ENCODE measurements at places on chromosomes 12 and 14.

GRCh38 chr14:59320361-59320760 lies 131.9 kb downstream of the DAAM1 start:
- no peak for DNase-seq

DNA sequence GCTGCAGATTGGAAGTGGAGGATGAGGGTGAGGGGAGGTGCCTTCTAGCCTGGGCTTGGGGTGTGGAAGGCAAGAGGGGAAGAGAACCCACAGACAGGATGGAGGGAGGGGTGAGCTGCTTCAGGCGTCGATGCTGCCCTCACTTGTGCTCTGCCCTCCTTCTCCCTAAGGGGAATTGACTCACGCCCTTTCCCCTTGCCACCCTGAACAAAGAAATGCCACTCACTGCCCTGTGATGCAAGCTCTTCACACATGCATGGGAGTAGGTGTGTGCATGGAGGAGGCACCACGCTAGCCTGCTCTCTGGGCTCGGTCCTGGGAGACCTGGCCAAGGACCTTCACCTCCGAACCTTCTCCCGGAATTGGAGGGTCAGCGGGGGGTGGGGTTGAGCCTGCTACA lies 35.7 kb upstream of the PRMT8 start:
- DNase-seq: no peak

- no peak for DNase-seq
Measured at GRCh38 chr12:103301642-103302591, 193.9 kb downstream of the C12orf42 start.

DNA sequence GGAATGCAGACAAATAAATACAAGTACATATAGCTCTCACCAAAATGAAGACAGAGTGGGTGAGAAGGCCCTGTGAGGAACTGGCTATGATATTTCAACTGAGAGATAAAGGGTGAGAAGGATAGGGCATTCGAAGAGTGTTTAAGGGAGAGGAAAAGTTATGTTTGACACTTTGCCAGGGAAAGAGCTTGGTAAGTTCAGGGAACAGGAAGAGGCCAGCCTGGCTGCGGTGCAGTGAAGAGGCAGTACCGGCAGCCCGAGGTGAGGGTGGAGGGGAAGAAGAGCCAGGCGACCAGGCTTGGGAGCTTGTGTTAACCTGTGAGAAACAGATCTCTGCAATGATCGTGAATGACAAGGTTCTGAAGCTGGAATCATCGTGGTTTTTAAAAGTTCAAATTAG lies 84.7 kb upstream of the RFX4 start:
- no peak for DNase-seq

- DNase-seq: no peak
Measured at GRCh38 chr12:2535583-2536204, 259.1 kb upstream of the FKBP4 start.

GRCh38 chr14:101194373-101195308 lies 291.1 kb upstream of the RTL1 start:
- DNase-seq: no peak

GRCh38 chr14:91032248-91032647 lies 28.2 kb downstream of the RPS6KA5 start:
- DNase-seq: no peak

- DNase-seq: no peak
Measured at GRCh38 chr12:80745851-80746505, 29.3 kb downstream of the MYF5 start.

GRCh38 chr12:28456934-28457710 lies 266.9 kb downstream of the CCDC91 start:
- no peak for DNase-seq

All from activated T-cell treated with anti-CD3 and anti-CD28 coated beads for 48 hours (primary cell).